ENCODE measurements at places on chromosomes 12 and 14.

DNA sequence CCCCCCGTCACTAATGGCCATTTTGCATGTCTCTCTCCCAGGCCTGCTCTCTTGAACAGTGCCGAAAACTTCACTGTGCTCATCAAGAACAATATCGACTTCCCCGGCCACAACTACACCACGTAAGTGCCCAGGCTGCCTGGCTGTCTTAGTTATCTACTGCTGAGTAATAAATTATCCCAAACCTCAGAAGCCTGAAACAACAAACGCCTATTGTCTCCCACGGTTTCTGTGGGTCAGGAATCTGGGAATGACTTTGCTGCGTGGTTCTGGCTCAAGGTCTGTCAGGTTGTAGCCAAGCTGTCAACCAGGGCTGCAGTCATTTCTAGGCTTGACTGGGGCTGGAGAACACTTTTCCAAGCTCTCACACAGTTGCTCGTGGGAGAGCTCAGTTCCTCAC lies 32.6 kb downstream of the P2RX7 start:
- no peak for DNase-seq

DNA sequence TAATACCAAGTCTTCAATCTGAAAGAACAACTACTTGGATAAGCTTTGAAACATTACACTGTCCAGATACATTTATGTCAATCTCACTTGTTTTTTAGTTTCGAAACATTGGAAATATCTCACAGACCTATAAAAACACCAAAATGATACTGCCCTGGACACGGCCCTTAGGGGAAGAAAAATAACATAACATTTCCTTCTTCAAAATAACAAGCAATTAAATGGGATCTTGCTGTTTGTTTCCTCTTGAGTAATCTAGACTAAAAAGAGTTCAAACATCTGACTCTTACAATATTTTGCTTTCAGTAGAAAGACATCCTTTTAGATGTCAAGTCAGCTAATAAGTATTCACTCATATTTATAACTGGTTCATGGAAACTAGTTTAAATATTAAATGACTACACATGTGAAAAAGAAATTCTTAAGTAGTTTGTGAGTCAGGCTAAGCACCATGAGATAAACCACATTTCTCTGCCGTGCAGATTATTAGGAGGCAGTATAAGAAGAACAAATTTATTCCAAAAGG lies 87.5 kb downstream of the EPS8 start:
- no peak for DNase-seq

GRCh38 chr12:120225200-120225558 lies 24.3 kb upstream of the RPLP0 start:
- DNase-seq: no peak

DNA sequence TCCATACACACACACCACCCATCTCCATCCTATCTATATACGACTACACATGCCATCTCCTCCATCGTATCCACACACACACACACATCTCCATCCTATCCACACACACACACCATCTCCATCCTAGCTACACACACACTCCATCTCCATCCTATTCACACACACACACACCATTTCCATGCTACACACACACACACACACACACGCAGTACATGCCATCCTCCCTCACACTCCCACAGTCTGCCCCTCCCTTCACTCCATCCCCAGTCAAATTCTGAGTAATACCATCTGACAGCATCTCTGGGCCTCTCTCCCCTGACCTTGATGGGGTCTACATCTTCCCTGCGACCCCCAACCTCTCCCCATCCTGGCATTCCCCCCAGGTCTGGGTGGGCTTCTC lies 193.8 kb upstream of the LHX5 start:
- DNase-seq: no peak
